ENCODE measurements at places on chromosomes 11 and 22.

DNA sequence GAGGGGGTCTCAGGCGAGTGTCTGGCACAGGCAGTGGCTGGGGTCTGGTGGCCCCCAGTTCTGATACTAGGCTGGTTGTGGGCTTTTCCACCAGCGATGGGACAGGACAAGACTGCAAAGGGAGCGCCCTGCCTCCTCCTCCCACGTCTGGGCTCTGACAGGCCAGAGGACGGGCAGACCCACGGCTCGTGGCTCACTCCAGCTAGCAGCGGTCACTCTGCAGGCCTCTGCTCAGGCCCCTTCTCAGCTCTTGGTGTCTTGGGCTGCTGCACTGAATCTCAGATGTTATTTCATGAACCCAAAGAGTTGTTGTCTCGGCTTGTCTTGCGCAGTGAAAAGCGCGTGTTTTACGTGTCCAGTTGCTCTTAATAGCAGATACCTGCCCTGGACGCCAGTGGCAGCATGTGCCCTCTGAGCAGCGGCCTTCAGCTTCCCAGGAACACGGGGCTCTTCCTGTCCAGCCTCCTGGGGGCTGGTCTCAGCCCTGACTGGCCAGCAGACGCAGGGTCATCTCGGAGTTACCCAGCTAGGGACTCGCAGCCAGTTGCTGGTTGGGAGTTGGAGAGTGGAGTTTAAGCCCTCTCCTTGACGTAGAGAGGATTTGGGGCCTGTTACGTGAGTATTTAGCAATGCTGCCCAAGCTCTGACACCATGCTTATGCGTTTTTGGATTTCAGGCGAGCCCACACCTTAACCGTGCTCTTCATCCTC lies 9.6 kb downstream of the PTDSS2 start:
- no peak for DNase-seq

GRCh38 chr11:14894657-14895598 lies 2.9 kb upstream of the CYP2R1 start:
- DNase-seq, result no peak

DNA sequence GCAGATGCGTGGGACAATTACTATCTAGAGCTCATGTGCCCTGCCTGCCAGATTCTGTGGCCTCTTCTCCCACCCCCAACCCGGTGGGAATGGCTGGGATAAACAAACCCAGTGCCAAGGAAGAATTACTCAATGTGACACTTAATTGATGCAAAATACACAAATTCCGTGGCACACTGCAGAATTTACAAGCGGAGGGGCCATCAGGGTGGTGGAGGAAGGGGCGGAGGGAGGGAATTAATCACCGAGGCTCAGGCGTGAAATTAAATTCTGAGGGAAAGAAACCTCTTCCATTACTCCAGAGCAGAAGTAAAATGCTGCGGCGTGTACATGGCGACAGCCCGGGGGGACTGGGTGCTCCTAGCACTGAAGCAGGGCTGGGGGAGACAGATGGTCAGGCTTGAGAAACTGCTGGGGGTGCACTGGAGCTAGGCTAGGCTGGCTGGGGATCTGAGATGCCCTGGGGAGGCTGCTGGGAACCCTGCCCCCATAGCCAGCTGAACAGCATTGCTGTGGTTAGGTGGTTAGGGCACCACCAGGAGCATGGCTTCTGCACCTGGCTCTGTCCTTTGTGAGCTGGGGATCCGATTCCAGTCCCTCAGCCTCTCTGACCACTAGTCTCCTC lies 200.6 kb downstream of the CEP164 start:
- no peak for DNase-seq

DNA sequence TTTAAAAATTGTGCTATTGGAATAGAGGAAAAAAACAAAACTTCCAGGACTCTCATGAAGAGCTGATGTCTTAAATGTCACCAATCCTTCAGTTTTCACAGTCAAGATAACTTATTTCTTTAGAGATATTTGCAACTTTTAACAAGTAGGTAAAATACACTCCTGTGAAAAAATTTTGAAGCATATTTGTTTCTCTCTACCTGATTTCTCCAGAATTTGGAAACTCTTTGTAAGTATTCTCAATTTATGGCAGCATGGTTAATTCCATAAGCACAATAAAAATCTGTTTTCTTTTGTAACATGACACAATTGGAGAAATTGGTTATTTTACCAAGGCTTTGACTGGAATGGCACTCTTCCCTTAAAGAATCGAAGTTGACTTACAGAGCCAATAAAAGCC lies 4.1 kb downstream of the CASP4 start:
- DNase-seq, result no peak

DNA sequence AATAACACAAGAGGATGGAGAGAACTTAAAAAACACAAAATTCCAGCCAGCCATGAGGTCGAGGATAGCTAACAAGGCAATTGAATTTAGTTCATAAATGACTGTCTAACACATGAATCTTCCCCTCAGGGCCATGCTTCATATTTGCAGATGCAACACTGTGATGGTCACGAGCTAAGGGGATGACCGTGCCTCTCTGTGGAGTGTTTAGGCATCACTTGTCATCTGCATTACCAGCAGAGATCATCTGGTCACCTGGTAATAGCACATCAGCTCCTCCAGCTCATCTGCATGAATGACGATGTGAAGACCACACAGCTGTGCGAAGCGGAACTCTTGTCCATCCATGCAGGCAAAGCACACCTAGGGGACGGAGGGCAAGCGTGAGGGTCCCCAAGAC lies 20.9 kb upstream of the SLC25A1 start:
- no peak for DNase-seq

DNA sequence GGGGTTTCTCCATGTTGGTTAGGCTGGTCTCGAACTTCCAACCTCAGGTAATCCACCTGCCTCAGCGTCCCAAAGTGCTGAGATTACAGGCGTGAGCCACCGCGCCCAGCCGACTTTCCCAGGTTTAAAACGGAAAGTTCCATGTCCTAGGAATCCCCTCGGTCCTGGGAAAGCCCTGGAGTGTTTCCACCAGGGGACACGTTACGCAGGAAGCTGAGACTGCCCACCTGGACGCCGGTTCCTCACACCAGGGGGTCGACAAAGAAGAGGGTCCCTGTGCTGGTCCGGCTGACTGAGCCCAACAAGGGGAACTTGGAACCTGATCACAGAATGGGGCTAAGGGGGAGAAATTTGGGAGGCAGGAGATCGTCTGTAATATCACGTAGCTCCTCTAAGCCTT lies 3.5 kb upstream of the B4GALNT4 start:
- DNase-seq, result no peak

GRCh38 chr11:106410902-106411301 lies 333.4 kb downstream of the AASDHPPT start:
- DNase-seq, result no peak

- DNase-seq, result no peak
Observed at GRCh38 chr11:29263971-29264682, 752.7 kb downstream of the KCNA4 start.

- DNase-seq, result peak; percentile 78
Observed at GRCh38 chr11:71251761-71252268, 562 bp downstream of the SHANK2 start.

GRCh38 chr11:10495464-10495786 lies 40.4 kb downstream of the AMPD3 start:
- DNase-seq, result no peak

DNA sequence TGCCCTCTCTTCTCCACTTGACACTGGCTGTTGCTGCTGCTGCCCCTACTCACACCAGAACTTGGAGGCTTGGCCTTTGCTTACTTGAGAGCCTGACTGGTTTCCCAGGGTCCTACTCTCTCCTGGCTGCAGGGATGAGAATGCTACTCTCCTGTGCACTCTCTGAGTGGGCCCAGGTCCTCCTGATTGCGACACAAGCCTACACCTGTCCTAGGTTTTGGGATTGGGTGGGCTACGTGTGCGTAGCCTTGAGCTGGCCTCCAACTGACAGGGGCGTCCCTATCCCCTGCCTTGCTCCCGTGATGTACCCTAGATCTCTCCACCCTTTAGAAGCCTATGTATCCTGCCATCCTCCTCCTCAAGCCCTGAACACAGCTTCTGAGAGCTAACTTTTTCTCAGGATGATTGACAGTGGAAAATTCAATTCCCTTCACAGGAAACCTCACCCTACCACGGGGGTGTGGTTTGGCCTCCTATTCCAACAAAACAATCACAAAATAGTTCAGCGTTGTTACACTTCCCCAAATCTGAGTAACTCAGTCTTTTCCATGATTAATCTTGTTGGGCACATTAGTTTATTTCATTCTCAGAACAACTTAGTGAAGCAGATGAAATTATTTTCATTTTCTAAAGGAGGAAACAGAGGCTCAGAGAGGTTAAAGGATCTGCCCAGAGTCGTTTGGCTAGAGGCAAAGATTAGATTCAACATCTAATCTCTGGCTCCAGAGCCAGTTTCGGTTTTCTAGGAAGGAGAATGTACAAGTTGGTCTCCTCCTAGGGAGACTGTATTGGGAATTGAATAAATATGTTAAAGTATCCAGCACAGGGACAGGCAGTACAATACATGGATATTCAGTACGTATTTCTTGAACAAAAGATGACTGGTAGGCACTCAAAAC lies 17.6 kb upstream of the AMOTL1 start:
- DNase-seq, result no peak

- no peak for DNase-seq
Observed at GRCh38 chr11:105092256-105093239, 47.0 kb downstream of the CARD18 start.

DNA sequence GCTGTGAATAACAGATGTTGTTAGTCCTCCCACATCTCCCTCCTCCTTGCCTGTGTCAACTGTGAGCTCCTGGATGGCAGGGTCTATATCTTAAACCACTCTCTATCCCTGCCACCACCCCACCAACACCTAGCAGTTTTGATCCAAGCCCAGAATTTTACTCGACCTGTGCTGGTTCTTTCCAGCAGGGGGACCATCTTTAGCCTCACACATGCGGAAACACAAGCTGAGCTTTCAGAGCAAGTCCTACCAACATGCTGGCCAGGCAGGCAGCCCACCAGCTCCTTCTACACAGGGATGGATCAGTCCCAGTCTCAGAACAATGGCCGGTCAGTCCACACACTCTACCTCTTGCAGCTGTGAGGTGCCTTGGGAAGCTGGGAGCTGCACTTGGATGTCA lies 231.5 kb downstream of the NXPE2 start:
- no peak for DNase-seq

DNA sequence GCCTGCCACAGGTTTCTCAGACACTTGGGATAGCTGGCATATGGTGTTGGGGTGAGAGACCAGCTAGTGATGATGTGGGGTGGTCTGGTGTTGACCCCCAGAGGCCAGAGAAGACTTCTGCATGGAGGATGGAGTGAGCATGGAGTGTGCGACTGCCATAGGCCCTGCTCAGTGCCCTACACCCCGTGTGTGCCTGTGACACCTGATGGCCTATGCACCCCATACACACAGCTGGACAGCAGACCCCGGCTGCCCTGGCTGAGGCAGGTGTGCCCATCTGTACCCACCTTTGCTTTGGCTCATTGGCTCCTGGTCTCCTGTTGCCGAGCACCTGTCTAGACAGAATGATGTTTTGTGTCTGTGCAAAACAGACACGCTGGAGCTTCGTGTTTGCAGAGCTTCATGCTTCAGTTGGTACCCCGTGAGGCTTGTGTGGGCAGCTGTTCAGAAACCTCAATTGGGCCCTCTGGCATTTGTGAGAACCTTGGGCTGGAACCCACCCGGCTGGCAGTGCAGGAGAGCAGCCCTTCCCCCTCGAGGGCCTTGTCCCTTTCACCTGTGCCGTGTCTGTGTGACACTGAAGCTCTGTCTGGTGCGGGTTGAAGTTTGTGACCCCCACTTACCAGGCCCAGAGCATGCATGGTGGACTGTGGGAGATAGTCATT lies 27.6 kb downstream of the BCR start:
- DNase-seq, result no peak

- no peak for DNase-seq
Observed at GRCh38 chr11:93017821-93018690, 48.6 kb downstream of the MTNR1B start.

GRCh38 chr22:22080270-22080669 lies 97.7 kb upstream of the TOP3B start:
- DNase-seq, result no peak

DNA sequence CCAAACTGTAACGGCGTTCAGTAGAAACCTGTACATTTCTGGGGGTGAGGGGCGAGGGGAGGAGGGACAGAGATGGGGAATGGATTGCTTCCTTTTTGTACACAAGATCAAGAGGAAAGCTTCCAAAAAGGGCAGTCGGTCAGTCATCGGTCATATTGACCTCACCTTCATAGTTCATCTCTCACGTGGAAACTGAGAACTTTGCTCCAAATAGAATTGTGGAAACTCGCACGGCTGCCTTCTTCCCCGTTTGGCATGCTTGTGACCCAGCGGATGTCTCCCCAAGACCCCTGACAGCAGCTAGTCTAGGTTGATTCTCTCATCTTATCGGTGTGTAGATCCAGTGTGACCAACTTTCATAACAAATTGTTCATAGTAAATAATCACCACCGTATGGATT lies 47.6 kb downstream of the KCNC1 start:
- DNase-seq, result no peak

DNA sequence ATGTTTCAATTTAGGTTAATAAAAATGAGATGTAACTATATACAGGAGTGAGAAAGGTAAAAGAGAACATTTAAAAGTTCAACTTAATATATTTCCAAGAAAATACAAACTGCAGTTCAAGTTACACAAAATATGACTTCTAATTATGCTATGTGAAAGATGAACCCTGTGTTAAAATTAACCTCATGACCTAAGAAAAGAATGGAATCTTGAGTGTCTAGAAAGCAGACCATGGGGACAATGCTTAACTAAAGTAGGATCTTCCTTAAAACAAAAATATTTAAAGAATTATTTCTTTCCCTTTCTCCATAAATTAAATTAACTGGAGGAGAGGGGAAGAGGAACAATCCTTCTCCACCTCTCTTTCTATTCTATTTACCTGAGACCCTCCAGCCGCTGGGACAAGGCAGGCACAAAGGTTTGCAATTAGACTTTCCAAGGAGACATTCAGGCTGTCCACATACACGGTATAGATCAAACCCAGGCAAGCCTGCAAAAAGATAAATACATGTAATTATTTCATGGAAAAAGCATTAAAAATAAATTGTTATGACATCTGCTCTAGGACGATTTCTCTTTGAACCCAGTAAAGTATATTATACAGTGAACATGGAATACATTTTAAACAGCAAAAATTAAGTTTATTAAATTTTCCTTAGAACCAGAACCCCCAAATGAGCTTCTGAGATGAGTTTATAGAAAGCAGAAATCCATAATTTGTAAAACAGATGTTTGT lies 264.5 kb downstream of the SBF2 start:
- no peak for DNase-seq

DNA sequence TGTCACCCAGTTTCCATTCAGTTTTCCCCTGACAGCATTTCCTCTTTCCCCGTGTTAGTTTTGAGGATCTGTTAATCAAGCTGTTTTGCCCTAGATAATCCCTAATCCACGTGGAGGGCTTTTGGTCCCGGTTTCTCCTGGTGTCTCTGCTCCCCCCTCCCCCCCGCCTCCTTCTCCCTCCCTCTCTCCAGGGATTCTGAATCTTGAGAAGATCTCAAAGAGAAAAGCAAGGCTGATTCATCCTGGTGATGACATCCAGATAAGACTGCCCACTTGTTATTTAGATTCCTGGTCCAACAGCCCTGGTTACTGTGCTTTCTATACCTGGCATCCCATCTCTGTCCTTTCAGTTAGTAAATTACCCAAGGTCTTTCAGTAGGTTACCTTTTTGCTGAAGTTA lies 59.4 kb downstream of the KCNA4 start:
- DNase-seq, result no peak
